ENCODE measurements at places on chromosomes 7 and 10.

- DNase-seq = no peak
These were observed 34.9 kb downstream of the SRPK2 start for GRCh38 chr7:105353752-105354328.

DNA sequence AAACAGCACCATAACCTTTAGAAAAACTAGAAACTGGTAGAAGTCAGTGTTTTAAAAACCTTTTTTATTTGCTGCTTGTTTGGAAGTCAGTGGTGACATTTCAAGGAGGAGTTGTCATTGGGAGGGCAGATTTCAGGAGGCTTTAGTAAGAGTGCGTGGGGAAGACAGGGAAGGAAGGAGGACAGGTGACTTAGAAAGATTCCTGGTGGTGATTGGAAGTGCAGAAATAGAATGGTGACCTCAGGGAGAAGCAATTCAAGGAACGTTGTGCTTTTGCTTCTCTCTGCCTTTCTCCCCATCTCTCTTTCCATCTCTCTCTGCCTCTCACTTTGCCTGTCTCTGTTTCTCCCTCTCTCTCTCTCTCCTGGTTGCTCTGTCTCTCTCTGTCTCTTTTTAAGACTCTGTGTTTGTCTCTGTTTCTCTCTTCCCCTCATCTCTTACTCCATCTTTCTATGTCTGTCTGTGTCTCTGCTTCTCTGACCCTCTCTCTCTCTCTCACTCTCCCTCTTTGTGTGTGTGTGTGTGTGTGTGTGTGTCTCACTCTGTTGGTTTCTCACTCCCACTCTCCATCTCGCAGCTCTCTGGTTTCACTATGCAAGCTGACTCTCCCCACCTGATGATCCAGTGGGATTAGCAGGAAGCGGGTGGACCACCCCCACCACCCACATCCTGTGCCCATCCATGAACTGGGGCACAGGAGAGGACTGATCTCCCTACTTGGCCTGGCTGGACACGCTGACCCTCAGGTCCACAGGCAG lies 10.9 kb upstream of the PFKP start:
- no peak for DNase-seq

DNA sequence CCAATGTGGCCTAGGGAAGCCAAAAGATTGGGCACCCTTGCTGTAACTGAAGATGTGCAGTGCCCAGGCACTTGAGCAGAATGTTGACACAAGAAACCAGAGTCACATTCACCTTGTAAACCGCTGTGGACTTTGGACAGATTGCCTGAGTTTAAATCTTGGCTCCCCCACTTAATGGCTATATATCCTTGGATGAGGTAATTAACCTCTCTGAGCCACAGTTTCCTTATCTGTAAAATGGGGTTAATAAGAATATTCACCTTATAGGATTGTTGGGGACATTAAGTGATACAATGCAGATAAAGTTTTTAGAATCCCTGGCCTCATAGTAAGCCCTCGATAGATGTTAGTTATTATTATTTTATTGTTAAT lies 331.0 kb downstream of the LRMDA start:
- DNase-seq = no peak

GRCh38 chr10:113740850-113741249 lies 10.6 kb upstream of the PLEKHS1 start:
- no peak for DNase-seq

- DNase-seq = peak; percentile 50
These were observed 82.7 kb downstream of the NOC3L start for GRCh38 chr10:94279835-94280709.

GRCh38 chr10:110569736-110570135 lies 2.2 kb downstream of the SMC3 start:
- no peak for DNase-seq

DNA sequence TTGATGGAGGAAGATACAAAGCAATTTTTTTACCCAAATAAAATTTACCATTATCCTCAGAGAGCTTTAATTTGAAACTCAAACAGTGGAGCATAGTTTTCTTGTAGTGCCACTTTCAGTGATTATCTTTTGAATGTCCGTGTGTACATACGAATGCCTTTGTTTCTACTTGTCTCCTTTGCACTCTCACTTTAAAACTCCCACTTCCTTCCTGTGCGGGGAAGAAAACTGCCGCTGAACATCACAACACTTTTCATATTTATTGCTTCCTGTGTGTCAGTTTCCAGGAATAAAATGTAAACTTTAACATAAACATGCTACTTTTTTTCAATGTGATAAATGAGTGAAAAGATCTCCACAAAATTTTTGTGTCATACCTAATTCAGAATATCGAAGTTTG lies 102.4 kb downstream of the SEMA3A start:
- peak; percentile 41 for DNase-seq

- DNase-seq = no peak
These were observed 3.9 kb upstream of the MACC1 start for GRCh38 chr7:20220921-20221547.

- DNase-seq = no peak
These were observed 58.3 kb upstream of the FAM20C start for GRCh38 chr7:134029-134428.

DNA sequence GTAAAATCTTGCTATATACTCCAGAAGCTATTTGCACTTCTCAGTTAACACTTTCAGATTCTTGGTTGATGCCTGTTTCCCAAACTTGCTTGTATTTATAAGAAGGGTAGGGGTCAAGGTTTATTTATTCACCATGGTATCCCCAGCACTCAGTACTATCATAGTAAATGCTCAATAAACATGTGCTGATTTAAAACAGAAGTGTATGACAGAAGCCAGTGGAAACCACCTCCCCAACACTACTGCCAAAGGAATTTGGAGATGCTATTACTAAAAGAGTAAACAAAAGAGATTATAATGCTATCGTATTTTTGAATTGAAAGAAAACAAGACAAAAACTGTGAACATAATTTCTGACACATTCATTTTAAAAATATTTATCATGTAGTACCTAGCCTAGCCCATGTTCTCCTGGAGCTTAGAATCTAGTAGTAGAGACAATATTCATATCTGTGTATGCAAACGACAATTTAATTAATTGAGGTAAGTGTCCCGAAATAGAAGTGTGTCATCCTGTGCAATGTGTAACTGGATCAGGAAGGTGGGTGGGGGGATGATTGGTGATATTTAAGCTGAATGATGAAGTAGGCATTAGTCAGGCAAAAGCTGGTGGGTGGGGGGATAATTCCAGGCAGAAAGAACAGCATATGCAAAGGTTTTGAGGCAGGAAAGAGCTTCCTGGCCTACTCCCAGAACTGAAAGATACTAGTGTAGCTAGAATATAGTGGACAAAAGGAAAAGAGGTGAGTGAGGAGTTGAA lies 77.5 kb downstream of the HGF start:
- no peak for DNase-seq
